Fibroblast of upper back skin (primary cell): ENCODE measurements at places on chromosomes 13 and 19.
A peak's percentile ranks its signal among the peaks of the same experiment; 100 is the strongest.

GRCh38 chr19:49824662-49825061, 6.6 kb downstream of the MED25 start:
- DNase-seq, result no peak

- DNase-seq, result peak; percentile 9
Observed at GRCh38 chr19:47351548-47351947, 2.4 kb downstream of the DHX34 start.

GRCh38 chr13:74438901-74439300, 304.7 kb upstream of the KLF12 start:
- no peak for DNase-seq

- DNase-seq, result no peak
Observed at GRCh38 chr19:4403005-4403761, 743 bp downstream of the CHAF1A start.

- peak; percentile 58 for DNase-seq
Observed at GRCh38 chr13:30037766-30038165, 187.3 kb upstream of the UBL3 start.

GRCh38 chr19:50743537-50743936, 20.4 kb downstream of the CLEC11A start:
- DNase-seq, result no peak

- peak; percentile 20 for DNase-seq
Observed at GRCh38 chr13:43470610-43471009, 316.2 kb downstream of the ENOX1 start.

DNA sequence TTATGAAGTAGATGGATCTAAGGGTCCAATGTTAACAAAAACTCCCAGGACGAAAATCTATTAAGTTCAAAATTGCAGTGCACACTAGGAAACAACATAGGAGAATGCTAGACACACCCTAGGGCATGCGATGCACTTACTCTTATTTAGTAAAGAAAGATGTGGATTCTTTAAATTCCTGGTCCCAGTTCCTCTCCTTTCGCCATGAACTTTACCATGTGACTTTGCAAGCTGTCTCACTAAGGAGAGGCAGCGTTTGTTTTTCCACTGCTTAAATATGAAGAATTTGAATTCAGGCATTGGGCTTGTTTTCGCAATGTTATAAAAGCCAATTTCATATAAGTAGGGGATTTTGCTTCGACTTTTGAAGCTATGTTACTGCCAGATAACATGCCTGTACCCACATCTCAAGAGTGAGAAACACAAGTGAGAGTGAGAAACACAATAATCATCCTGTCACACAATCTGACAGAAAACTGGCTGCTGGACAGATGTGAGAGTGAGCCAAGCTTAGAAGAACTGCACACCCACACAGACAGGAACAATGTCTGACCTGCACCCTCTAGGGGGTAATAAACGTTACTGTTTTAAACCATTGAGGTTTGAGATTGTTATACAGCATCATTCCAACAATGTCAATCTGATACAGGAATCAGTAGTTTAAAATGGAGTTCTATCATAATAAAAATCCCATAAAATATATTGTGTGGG, 1308.4 kb downstream of the SLITRK5 start:
- peak; percentile 22 for DNase-seq

DNA sequence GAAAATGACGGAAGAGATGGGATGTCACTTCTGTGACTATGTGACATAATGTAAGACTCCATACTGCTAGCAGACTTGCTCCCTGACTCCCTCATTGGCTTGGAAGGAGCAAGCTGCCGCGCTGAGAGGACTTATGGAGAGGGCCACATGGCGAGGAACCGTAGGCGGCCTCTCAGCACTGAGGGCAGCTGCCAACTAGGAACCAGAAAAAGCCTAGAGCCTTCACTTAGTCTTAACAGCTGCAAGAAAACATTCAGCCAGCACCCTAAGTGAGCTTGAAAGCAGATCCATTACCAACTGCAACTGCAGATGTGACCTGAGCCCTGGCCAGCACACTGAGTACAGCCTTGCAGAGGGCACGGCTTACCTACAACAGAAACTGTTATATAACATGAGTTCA, 33.9 kb downstream of the USP12 start:
- DNase-seq, result no peak

- DNase-seq, result no peak
Observed at GRCh38 chr19:35442091-35442490, 6.0 kb upstream of the FFAR2 start.

DNA sequence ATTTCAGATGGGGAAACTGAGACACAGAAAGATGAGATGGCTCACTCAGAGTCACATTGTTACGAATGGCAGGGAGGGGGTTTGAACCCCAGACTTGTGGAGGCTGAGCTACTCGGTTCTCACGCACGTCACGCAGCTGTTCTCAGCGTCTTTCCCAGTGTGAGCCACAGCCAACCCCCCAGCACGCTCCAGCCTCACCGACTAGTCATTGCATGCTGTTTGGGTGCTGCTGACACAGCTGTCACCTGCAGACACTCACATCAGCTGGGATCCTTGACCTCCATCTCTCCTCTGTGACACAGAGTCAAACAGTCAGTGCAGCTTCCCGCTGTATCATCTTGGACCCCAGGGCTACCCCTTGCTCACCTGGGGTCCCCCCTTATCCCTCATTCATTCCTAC, 2.4 kb upstream of the NCAN start:
- no peak for DNase-seq

GRCh38 chr13:29522044-29522685, 73.3 kb downstream of the SLC7A1 start:
- DNase-seq, result peak; percentile 98

- no peak for DNase-seq
Observed at GRCh38 chr13:48004201-48004600, 3.1 kb upstream of the SUCLA2 start.

DNA sequence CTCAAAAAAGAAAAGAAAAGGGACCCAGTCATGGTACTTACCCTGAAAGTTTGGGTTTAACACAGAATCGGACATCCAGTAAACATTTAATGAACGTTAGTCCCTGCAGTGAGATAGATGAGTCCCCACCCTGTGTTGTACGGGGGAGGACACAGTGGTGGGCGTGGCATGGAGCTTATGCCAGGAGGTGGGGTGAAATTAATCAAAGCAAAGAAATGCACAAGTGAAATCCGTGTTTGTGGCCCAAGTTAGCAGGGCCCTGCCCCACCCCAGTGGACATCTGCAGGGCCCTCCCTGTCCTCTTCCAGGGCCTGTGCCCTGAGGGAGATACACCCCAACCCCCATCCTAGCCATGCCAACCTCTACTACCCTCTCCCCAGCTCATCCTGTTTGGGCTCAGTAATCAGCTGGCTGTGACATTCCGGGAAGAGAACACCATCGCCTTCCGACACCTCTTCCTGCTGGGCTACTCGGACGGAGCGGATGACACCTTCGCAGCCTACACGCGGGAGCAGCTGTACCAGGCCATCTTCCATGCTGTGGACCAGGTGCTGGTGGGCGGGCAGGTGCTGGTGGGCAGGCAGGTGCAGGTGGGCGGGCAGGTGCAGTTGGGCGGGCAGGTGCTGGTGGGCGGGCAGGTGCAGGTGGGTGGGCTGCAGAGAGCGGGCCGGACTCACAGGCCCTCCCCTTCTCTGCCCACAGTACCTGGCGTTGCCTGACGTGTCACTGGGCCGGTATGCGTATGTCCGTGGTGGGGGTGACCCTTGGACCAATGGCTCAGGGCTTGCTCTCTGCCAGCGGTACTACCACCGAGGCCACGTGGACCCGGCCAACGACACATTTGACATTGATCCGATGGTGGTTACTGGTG, 3.9 kb downstream of the MCOLN1 start:
- DNase-seq, result no peak

GRCh38 chr19:17081672-17082630, 6.4 kb downstream of the MYO9B start:
- DNase-seq, result no peak

- no peak for DNase-seq
Observed at GRCh38 chr13:77040835-77041234, 13.9 kb upstream of the FBXL3 start.

DNA sequence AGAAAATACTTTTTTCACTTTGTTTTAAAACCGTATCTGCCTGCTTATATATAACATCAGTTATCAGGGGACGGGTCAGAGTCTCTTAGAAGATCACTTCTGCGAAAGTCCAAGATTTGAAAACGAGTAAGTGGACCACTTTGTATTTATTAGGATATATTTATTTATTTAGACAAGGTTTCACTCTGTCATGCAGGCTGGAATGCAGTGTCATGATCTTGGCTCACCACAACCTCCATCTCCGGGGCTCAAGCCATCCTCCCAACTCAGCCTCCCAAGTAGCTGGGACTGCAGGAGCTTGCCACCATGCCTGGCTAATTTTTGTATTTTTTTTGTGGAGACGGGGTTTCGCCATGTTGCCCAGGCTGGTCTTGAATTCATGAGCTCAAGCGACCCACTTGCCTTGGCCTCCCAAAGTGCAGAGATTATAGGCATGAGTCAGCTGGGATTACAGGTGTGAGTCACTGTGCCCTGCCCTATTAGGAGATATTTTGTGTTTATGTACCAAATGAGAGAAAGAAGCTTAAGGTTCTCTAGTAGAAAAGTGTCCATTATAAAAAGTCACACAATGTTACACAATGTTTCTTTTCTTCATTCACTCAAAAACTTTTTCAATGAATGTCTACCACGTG, 39.5 kb downstream of the RASL11A start:
- DNase-seq, result peak; percentile 5

DNA sequence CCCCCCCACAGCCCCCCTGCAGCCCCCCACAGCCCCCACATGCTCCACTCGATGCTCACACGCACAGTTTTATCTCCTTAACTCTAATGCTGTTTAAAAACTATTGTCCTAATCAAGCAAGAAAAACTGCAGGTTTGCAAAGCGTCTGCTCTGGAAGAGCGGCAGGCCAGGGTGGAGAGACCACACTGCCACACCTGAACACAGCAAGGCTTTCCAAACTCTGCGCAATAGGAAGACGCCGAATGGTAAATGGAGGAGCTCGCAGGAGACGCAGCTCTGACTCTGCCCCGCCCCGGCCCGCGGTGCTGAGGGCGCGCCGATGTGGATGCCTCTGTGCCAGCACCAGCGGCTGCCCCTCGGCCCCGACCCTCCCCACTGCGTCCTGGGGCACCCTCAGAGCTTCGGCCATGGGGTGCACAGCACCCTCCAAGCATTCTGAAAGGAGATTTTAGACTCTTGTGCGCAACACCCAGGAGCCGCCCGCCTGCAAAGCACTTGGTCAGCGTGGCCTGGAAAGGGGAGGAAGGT, 32.4 kb downstream of the RASA3 start:
- DNase-seq, result peak; percentile 56

DNA sequence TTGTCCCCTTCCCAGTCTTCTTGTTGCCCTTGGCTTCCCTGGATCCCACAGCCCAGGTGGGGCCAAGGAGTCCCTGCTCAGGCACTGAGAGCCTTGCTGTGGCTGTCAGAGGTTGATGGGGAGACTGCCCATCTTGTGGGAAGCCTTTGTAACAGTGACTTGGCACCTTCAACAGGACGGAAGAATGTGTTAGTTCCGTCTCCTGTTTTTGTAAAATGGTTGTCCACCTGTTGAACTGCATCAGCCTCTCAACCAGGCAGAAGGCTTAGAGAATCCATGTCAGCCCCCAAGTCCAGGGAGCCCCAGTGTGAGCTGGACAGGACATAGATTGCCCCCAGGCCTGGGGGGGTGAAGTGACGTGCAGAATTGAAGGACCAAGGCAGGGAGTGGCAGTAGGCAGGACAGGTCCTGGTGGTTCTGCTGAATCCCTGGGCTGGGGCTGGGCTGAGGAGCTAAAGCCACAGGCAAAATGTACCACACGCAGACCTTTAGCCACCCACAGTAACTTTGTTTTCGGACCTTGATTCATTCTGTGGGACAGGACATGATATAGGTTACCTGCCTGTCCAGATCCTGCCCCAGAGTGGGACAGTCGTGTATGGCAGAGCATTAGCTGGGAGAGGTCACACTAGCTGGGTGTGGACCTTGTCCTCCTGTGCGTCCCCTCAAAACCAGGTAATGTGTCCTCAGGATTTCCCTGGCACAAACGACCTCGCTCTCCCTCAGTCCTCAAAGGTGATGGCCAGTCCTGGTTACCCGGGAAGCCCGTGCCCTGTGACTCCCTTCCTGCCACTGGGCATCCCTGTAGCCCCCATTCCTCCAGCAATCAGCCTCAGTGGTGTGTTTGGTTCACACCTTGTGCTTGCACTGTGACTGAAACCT, 47.0 kb downstream of the GATAD2A start:
- DNase-seq, result no peak

- DNase-seq, result peak; percentile 27
Observed at GRCh38 chr13:48778610-48779009, 124.9 kb downstream of the CYSLTR2 start.

DNA sequence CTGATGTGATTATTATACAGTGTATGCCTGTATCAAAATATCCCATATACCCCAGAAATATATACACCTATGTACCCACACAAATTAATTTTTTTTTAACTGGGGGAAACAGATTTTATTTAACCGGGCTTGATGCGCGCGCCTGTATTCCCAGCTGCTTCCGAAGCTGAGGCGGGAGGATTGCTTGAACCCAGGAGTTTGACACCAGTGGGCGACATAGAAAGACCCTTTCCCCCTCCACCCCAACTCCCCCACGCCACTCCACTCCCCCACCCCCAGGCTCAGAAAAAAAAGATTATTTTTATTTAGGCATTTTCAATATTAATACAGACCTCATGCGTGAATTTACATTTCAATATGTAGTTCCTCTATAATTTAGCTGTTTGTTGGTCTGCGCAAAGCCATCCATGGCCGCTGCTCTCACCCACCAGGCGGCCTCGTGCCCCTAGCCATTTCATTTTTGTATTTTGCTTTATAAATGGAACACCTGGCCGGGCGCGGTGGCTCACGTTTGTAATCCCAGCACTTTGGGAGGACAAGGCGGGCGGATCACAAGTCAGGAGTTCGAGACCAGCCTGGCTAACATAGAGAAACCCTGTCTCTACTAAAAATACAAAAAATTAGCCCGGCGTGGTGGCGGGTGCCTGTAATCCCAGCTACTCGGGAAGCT, 836 bp upstream of the VPS36 start:
- no peak for DNase-seq

GRCh38 chr13:114043421-114044053, 69.7 kb upstream of the C13orf46 start:
- peak; percentile 91 for DNase-seq
